Dermis microvascular lymphatic vessel endothelial cell (primary cell): ENCODE measurements at places on chromosomes 16 and 17. TPM values are rescaled to one million over a fixed set of nuclear protein-coding genes. Genes with fewer than 3 reads are reported as not detected.

DNA sequence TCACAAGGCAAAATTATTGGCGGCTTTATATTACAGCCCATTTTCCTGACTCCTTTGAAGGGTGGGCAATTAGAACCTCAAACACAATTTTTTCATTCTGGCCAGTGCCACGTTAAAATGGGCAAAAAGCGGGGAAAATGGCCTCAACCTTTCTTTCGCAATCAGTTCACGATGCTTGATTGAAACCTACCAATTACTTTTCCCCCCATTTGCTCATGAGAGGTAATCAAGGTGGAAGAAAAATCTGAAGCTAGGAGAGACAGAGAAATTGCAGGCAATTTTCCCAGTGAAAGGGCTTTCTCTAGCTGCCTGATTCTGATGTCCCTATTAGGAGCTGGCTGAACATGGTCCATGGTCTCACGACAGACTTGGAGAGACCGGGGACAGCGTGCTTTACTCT lies 215.1 kb downstream of the SLC39A11 start:
- DNase-seq: no peak

Gene ADCY9
- 6.7 and 10.5 TPM in 2 replicates for total RNA-seq

- no peak for DNase-seq
Measured at GRCh38 chr16:46745617-46746016, 2.5 kb downstream of the MYLK3 start.

Gene SHMT1
- 11.0 and 16.7 TPM in 2 replicates for total RNA-seq

Gene SCNN1B
- 3.0 and 9.5 TPM in 2 replicates for total RNA-seq
